ENCODE measurements at places on chromosomes 6 and 20.

GRCh38 chr6:117449549-117450439 is 24.1 kb upstream of the ROS1 start:
- no peak for DNase-seq

DNA sequence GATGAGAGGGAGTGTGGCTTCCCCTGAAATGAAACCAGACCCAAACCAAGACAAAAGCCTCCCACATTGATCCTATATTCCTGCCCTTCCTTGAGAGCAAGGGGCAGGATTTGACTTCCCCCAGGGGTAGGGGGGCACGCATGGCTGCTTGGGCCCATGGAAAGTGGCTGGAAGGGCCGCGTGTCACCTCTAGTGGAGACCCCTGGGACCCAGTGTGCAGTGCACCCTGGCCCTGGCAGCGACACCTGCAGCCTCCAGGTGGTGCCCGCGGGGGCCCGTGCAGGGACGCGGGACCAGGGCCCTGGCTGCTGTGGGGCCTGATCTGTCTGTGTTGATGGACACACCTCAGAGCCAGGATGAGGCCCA is 18.0 kb upstream of the SLCO4A1 start:
- no peak for DNase-seq

DNA sequence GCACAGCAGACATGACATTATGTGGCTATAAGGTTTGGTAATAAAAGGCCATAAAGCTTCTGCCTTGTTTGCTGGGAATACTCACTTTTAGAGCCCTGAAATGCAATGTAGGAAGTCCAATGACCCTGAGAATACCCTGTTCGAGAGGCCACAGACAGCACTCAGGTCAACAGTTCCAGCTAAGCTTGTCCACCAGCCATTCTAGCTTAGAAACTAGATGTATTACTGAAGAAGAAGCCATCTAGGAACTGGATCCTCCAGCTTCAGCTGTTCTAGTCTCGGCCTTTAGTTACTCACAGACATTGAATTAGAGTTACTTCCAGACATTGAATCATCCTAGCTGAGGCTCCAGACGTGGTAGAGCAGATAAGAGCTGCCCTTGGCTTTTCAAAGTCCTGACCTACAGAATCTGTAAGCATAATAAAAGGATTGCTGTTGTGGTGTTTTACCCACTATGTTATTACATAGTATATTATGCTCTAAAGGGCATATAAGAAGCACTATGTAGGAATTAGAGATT is 84.9 kb downstream of the MMS22L start:
- no peak for DNase-seq

GRCh38 chr6:131909408-131910218 is 41.6 kb downstream of the CCN2 start:
- DNase-seq = no peak

DNA sequence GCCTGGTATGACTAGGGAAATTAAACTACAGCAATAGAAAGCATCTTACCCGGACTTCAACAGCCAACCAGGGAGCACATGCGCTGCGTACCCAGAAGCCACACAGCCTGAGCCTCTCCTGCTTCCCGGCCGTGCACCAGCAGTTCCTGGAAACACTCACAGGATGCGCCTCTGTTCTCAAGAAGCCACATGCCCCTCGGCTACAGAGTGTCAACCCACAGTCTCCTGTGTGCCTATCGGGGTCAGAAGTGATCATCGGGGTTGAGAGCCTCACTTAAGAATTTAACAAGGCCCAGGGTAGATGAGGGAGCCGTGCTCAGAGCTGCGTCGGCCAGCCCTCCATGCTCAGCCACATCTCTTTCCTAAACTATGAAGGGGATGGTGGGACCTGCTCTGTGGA is 147.2 kb upstream of the GGTLC1 start:
- no peak for DNase-seq
